ENCODE measurements at places on chromosomes 7 and 10.

DNA sequence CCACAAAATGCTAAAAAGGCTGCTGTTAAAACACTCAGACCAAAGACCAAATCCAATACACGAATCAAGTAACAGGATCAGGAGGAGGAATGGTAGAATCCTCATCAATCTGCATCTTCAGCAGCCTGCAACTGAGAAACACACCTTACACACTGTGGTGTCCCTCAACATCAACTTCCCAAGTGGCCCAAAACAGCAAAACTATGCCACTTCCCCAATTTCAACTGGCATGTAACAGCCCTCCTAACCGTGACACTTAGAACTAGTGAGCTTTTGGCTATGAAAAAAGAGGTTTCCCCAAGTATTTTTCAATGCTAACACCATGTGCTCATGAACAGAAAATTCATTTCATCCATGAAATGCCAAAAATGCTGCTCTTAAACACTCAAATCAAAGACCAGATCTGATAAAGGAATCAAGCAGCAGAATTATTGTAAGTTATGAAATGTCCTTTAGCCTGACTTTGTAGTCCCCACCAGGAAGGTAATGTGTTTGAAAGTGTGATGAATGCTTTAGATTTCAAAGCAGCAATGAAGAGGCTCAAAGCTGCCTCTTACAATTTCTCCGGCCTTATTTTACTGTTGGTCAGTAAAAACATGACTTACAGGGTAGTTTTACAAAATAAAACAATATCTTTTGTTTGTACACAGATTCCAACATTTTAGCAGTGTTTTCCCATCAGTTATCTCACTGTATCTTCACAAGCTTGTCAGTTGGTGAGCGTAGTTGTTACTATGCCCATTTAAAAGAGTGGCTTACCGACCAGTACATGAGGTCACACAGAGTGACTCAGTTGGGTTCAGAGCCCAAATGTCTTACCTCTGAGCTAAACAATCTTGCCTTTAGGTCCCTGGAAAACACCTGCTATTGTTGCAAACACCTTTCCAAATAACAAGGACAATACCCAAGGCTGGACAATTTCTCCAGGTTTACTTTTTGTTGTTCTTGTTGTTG, 65.7 kb upstream of the ASAH2 start:
- DNase-seq = no peak

DNA sequence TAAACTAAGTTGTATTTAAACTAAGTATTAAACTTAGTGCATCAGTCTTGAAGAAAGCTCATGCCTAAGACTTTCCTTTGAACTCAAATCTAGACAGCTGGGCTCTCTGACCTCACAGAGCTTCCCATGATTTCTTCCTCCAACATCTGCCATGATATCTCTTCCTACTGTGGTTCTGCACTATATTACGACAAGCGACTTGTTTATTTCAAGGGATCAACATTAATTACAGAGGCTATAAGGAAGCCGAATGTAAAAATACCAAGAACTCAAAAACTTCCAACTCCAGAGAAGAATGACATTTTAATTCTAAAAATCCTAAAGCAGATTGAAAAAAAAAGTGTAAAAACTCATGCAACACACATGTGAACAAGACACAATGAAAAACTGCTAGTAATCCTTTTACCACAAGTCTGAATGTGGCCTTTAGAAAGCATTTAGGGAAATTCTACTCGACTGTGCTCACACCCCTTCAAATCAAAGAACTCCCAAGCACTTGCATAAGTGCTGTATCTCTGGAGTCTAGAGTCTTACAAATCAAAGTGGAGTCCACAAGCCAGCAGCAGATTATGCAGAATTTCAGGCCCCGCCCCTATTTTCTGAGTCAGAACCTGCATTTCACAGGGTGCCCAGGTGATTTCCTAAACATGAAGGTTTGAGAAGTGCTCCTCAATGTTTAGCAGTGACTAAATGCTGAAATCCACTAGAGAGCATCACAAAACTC, 22.7 kb upstream of the WASHC2A start:
- DNase-seq = no peak

GRCh38 chr7:106225856-106226255, 58.9 kb downstream of the NAMPT start:
- no peak for DNase-seq

GRCh38 chr7:151885202-151885580, 8.3 kb upstream of the PRKAG2 start:
- DNase-seq = no peak

- DNase-seq = no peak
These were observed 29.7 kb upstream of the CAPZA2 start for GRCh38 chr7:116832692-116833091.

DNA sequence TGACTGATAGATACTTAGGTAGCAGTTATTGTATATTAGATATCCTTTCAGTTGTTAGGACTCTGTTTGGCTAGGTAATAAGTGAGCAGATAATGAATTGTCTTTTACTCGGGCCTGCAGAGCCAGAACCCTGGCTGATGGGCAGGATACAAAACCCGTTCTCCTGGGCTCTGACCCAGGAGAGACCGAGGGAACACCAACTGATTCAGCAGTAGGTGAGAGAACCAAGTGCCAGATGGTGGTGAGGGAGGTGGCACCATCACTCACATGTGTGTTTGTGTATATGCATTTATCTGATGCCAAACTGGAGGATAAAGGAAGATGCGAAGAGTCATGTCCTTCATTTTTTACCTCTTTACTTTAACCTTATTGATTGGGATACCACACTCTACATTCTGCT, 115.7 kb upstream of the SAMD8 start:
- peak; percentile 2 for DNase-seq

- no peak for DNase-seq
These were observed 233.2 kb upstream of the PRSS1 start for GRCh38 chr7:142516038-142516501.

GRCh38 chr10:3533296-3533695, 251.7 kb downstream of the KLF6 start:
- no peak for DNase-seq

DNA sequence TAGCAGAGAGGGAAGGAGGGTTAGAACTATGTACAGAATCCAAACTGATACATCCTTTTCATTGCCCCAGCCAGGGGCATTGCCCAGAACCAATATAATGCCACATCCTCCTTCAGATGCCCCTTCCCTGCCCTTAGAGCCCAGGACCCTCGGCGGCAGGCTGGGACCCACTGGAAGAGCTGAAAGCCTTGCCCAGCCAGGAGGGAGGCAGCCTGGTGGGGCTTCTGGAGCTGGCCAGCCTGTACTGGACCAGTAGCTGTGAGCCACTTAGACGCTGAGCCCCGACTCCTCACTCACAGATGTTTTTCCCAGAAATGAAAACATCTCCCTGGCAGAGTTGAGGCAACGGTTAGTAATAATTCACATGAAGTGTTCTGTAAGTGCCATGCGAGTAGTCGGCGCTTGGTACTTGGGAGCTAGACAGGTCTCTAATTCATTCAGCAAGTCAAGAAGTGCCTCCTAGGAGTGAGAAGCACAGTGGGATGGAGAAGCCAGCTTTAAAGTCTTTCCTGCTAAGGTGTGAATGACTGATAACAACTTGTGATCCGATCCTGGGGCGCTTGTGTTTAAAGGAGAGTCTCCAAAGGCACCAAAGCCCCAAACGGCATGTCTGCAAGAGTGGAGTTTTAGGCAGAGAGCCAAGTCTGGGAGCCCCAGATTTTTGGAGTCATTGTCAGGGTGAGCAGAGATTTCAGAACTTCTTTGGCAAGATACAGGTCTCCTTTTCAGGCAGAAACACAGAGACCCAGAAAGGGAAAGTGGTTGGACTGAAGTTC, 9.8 kb downstream of the VSIR start:
- no peak for DNase-seq

DNA sequence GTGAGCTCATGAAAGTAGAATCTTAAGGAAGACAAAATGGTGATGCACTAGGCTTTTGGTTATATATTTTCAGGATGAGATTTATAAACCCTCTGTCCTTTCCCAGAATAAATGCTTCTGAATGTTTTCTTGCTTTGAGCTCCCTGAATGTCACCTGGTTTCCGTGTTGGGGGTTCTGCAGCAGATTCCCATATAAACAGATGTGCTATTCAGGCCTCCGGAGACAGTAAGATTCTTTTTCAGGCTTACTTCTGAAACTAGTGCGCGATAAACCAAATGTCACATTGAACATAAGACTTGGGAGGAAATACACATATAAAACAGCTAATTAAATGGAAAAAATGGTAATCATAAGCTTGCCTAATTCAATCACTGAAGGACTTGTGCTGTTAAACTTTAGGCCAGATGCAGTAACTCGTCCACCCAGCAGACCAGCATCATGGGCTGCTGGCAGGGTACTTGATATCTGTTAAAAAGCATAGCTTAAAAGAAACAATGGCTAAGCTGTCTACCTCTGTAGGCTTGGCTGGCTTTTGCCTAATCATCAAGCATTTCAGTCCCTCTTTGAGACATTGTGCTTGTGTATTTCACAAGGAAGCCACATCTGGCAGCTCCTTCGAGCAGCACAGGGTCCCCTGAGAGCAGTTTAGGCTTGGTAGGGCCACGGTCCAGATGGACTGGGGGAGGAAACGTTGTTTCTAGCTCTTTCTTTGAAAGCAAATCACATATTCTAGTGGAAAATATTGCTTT, 281.2 kb upstream of the KIAA1217 start:
- DNase-seq = no peak

GRCh38 chr7:21355406-21355874, 72.4 kb upstream of the SP4 start:
- DNase-seq = no peak

DNA sequence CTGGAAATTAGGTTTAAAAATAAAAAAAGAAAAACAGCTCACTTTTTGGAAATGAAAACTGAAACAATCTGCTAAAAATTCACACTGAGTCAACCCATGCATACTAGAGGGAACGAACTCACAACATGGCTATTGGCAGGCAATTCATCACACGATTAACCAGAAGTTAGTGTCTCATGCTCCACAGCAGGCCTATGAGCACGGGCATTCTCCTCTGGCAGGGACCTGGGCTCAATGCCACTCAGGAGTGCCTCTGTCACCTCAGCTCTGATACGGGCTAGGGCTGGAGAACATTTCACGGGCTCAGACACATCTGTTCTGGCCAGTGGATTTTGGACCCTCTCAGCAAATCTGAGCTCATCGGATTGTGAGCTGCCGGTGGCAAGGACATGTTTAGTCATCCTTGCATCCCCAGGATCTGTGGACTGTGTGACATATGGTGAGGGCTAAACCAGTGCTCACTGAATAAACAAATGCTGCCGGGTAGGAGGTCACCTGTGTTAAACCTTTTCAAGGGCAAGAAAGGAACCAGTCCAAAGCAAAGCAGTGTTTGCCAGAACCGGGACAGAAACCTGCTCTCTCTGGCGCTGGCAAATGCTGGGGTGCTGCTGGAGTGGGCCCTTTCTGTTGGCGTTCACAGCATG, 40.1 kb downstream of the POLR3A start:
- peak; percentile 25 for DNase-seq

GRCh38 chr7:106279425-106280197, 5.2 kb downstream of the NAMPT start:
- DNase-seq = no peak

DNA sequence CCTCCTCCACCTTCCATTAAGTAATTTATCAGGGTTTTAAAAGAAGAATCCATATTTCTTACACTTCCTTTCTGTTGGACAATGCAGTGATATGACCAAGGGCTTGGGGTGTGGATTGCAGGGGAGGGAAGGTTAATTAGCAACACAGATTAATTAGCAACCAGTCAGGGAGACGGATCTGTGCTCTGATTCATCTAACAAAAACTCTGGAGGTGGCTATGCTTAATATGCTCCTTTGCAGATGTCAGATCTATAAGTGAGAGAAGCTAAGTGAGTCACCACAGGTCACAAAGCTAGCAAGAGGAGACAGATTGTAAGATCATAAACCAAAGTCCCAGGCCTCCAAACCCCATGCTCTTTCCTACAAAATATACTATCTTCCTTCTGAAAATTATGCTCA, 178.8 kb upstream of the ITGB1 start:
- no peak for DNase-seq

Data from cerebellar nuclear complex (tissue), 1 donor.